Effector memory CD4-positive, alpha-beta T cell (primary cell): ENCODE measurements at places on chromosomes 6 and 20.

GRCh38 chr6:72822691-72823090 lies 200.8 kb downstream of the KCNQ5 start:
- no peak for DNase-seq

GRCh38 chr20:38937978-38938473 lies 11.8 kb downstream of the FAM83D start:
- no peak for DNase-seq

GRCh38 chr20:11302436-11302835 lies 615.3 kb upstream of the BTBD3 start:
- no peak for DNase-seq

GRCh38 chr20:53085720-53086119 lies 113.6 kb downstream of the TSHZ2 start:
- no peak for DNase-seq

- no peak for DNase-seq
These were observed 31.2 kb downstream of the ADRM1 start for GRCh38 chr20:62333820-62334595.

GRCh38 chr6:41626917-41627316 lies 11.4 kb upstream of the MDFI start:
- DNase-seq: no peak

DNA sequence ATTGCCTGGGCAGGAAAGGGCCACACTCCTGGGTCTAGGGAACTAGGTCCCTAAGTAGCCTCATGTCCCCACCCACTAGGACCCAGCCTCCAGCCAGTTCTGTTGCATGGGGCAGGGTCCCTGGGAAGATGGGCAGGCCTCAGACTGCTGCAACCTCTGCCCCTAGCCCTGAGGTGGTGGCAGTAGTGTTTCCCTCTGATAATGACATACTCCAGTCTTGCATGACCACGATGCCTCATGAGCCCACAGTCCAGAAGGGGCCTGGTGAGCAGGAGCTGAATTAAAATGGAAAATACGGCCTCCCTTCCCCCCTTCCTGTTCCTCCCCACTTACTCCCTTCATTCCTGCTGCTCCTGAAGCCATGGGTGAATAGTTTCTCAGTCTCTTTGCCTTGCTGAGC lies 36.0 kb upstream of the SCRT2 start:
- no peak for DNase-seq
